ENCODE measurements at places on chromosomes 12 and 14.

DNA sequence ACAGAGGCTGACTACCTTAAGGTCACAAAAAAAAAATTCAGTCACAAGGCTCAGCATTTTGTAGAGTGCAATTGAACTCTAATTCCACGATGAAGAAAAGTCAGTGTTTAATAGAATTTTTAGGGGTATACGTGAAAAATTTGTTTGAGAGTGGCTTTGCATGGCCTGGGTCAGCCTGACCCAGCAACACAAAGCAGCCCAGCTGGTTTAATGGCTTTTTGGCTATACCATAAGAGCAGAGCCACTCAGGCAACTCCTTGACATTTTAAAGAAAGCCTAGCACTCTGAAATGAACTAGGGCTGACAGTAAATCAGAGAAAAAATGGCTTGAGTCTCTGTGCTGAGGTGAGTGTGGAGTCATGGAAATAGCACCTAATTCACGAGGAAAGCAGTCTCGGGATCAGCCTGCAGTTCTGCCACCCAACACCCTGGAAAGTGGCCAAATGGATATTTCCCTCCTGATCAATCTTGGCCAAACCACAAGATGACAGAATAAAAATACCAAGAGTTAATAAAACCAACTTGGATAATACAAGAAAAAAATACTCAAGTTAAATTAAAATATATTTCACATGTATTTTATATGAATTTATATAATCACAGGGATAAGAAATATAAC, 59.5 kb downstream of the GALNT4 start:
- DNase-seq: no peak

- DNase-seq: no peak
Measured at GRCh38 chr12:126681676-126682075, 1585.3 kb upstream of the TMEM132C start.

DNA sequence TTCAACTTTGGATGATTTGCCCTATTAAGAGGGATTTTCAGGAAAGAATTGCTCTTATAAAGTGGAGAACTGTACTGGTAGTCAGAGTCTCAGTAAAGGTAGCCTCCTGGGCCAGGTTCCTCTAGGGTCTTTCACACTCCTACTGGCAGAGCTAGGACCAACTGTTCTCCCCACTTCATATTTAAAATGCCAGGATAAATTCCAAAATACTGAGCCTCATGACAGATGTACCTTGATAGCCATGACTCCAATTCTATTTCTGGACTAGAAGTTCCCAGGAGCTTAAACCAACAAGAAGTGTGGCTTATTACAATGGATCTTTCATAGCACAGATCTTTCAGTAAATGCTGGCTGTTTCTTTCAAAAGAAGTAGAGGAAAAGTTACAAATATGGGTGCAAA, 126.5 kb downstream of the C12orf75 start:
- no peak for DNase-seq

DNA sequence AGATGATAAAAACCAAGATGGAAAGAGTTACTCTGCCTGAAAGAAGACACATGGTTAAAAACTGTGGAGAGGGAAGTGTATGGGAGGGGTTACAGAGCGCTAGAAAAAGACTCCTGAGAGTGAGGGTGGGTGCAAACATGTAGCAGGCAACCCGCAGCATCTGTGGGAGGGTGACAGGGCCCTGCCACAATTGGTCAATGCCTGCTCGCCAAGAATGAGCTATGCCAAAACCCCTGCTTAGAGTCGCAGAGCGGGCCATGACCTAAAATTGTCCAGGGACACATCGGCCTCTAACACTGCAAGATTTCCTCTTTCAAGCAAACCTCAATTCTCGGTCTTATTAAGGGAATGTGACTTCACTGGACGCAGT, 700 bp downstream of the PRKAG1 start:
- no peak for DNase-seq

DNA sequence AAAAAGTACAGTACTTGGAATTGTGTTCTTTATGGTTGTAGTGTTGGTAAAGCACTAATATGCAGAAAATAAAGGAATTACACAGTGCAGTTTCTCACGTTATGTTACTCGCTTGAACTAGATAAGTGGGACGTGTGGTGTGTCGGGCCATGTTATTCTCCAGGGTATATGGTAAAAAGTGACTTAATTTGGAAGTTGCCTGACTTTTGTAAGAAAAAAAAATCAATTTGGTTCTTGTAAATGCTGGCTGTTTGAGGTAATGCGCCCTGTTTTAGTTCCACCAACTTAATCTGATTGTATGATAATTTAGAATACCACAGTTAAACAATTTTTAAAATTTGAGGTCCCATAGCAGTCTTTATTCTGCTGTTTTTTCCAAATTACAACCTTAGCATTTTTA, 4.1 kb downstream of the ARF6 start:
- DNase-seq: no peak
